ENCODE measurements at places on chromosomes 5 and 9.
A peak's percentile ranks its signal among the peaks of the same experiment; 100 is the strongest.

- no peak for DNase-seq
Measured at GRCh38 chr5:61621202-61621650, 289.2 kb downstream of the ZSWIM6 start.

DNA sequence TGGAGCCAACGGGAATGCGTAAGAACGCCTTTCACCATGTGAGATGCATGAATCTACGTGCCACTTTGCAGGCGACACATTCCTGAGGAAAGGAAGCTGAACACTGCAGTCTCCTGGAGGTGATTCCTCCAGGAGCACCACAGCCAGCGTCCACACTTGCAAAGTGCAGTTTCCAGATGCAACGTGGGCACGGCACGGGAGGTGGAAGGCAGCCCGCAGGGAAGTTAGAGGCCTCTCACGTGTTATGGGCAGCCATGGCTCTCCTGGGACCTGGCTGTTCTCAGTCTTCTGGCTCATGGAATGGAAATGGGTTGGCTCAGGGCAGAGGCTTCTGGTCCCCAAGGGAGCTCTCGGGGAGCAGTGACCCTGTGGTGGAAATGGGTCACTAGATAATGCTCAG is 381.0 kb upstream of the IRX4 start:
- no peak for DNase-seq

GRCh38 chr5:112880219-112880964 is 19.3 kb downstream of the SRP19 start:
- no peak for DNase-seq

DNA sequence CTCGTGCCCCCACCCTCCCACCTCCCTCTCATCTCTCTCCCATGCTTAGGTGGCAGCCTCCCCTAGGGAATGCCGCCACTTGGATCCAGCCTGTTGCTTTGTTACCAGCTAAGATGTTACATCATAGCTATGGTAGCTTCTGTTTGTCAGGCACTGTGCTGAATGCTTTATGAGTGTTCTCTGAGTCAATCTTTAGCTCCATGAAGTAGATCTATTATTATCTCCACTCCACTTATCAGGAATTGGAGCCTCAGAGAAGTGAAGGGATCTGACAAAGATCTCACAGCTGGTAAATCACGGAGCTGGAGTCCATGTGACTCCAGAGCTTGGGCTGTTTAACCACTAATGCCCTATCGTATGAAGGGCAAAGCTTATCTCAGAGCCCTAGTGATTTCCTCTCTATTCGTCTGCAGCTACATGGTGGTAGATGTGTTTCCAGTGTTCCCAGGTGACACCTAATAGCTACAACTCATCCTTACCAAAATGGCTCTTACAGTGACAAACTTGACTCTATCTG is 54.1 kb downstream of the GARNL3 start:
- peak; percentile 38 for DNase-seq

DNA sequence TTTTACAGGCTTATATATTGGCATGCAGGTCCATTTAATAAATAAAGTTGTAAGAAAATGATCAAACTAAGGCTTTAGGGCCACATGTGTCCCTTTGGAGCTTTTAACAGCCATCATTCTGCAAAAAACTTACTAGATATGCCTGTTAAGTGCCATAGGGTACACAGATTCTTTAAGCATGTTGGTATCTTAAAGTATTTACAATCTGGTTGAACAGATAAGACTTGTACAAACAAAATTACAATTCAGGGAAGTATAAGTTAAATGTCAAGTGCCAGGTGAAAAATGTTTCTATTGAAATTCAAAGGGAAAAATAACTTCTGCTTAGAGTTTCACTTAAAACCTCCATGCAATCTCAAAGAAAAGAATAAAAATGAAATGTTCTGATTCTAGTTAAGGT is 558.4 kb upstream of the ST8SIA4 start:
- DNase-seq: no peak

- DNase-seq: no peak
Measured at GRCh38 chr9:117187498-117187897, 227.4 kb downstream of the ASTN2 start.

- peak; percentile 57 for DNase-seq
Measured at GRCh38 chr9:93003552-93004407, 54.7 kb upstream of the SUSD3 start.

GRCh38 chr9:69295872-69296552 is 29.0 kb upstream of the ENTREP1 start:
- DNase-seq: peak; percentile 2

- DNase-seq: no peak
Measured at GRCh38 chr9:19479874-19480273, 71.1 kb downstream of the ACER2 start.

DNA sequence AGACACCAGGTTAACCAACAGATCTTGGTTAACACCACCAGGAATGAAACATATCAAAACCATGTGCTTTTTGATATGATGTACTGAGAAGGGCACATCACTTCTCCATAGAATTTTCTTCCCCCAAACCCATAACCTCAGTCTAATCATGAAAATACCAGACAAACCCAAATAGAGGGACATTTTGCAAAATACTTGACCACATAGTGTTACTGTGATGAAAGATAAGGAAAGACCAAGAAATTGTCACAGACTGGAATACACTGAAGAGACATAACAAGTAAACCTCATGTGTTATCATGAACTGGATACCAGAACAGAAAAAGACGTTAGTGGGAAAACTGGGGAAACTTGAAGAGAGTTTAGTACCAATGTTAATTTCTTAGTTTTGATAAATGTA is 74.9 kb upstream of the VCAN start:
- no peak for DNase-seq

DNA sequence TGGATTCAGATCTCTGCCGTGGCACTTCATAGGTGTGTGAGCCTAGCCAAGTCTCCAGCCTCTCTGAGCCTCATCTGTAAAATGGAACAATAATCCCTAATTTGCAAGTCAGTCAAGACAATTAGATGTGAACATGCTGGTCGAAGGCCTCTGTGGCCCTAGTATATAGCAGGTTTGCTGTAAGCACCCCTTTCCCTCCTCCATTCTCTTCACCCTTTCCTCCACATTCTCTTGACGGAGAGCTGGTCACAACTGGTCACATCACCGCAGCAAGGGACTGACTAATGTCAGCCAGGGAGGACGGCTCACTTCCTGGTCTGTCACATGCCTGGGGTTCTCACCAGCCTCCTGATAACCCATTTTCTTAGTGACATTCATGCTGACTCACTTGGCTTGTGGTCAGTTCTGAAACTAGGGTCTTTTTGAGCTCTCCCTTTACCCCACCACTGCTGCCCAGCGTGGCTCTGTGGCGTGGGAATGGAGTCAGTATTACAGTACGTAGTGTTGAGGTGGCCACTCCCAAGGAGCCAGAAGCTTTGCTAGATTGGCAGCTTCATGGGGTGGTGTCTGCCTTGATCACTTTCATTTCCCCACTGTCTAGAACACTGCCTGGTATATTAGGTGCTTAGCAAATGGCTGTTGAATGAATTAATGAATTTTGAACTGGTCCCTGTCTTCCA is 47.8 kb downstream of the ERGIC1 start:
- DNase-seq: peak; percentile 53

DNA sequence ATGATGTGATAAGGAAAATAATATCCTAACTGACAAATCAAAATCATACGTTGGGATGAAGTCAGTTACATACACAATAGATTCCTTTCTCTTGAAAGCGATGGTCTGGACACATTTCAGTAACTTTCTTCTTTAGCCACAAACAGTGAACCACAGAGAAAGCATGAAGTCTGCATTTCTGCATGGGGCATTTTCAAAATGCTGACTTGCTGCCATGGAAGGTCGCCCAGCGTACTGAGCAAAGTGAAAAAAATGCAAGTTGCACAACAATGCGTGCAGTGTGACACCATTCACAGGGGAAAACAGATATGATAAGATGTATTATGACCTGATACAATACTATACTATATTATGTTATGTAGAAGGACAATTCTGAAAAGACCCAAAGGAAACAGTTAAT is 146.3 kb downstream of the SNX18 start:
- peak; percentile 83 for DNase-seq

DNA sequence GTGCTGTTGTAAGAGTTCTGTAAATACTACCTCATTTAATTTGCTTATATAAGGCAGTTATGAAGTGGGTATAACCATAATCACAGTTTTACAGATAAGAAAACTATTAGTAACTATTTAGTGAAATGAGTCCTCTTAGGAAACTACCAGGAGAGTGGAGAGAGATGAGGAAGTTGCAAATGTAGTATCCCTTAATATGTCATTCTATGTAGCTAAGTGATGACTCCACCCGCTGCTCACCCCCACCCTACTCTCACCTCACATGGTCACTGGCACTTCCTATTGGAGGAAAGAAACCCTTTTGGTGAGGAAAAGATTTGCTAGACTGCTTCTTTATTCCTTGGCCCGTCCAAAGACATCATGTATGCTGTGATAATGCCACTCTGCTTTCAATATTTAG is 241.8 kb upstream of the SLC24A2 start:
- DNase-seq: no peak

DNA sequence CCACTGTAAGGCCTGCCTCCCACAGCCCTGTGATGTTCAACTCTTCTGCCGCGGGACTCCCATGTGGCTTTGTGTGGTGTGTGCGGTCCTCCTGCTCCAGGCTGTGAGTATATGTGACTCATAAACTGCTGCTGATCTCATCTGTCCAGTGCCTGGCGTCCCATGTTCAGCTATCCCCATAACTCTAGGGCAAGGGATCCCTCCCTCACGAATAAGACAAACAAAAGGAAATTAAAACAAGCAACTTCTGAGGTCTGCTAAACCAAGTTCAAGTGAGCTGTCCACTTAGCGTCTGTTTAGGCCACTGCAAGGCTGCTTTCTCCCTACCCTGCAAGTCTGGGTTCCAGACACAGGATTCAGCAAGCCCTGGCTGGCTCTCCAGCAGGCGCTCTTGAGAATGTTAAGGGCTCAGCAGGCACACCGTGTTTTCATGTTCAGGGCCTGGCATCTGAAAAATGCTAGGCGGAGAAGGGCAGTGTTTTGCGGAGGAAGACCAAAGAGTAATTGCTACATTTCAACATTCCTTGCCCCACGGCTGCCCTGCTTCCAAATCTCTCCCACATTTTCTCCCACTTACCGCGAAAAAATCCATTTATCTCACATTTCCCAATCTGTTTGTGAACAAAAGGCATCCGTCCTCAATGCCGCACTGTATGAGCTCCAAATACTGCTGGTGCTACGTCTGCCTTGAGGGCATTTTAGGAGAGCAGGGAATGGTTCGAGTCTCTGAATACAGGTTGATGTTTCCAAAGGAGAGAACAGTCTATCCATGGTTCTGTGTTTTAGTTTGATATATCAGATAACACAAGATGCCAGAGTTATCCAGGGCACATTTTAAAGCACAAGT is 280.2 kb downstream of the SEMA5A start:
- DNase-seq: peak; percentile 94

- DNase-seq: peak; percentile 89
Measured at GRCh38 chr5:76805821-76806505, 12.9 kb upstream of the F2RL1 start.

GRCh38 chr5:16810208-16810854 is 125.8 kb downstream of the MYO10 start:
- no peak for DNase-seq

- DNase-seq: no peak
Measured at GRCh38 chr9:69168709-69169217, 5.3 kb upstream of the TJP2 start.

DNA sequence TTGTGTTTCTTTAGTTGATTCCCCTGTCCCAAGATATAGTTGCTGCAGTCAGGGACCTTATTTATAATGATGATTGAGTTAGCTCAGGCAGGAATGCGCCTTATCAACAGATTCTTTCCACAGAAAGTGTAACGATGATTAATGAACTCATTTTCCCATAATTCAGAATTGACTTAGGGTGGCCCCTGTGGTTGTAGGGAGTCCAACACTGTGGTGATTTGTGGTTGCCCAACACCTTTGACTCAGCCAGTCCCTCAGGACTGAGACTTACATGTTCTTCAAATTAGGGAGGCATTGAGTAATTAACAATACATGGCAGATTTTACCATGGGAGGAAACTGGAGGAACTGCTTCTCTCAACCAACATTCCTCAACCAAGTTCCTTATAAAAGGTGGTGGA is 221.9 kb downstream of the GABRG2 start:
- no peak for DNase-seq

DNA sequence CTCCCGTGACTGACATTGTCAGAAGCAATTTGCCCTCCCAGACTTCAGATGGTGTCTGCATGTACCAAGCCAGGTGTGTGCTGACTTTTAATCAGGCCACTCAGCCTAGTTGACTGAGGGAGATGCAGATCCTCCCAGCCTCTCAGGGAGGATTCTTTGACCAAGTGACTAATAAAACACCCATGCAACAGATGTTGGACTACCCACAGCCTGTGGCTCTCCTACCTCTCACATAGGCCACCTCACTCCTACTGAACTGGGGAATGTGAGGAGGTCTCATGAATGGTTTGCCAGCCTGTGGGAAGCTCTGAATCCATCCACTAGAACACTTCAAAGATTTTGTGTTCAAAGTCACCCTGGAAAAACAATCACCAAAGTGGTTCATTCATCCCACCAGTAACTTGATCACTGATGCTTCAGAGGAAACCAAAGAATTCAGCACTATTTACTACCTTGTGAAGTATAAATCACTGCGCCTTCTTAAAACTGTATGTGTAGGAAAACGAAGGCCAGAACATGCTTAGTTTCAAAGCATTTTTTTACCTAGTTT is 80.1 kb downstream of the ESM1 start:
- no peak for DNase-seq

DNA sequence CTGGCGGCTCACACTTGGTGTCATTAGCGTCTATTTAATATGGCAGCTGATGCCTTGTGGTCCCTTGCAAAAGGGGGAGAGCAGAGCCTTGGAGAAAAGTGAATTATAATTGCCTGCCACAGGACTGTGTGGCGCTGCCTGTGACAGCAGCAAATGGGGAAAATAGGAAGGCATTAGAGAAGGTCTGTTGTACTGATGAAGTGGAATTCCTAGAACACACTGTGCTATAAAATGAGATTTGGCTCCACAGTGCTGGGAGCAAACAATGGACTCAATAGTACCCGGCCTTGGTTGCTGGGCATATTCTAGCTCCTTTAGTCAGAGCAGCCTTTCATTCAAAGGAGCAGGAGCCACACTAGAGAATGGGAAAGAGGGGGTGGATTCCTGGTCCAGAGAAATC is 21.3 kb downstream of the SEMA6A start:
- no peak for DNase-seq

DNA sequence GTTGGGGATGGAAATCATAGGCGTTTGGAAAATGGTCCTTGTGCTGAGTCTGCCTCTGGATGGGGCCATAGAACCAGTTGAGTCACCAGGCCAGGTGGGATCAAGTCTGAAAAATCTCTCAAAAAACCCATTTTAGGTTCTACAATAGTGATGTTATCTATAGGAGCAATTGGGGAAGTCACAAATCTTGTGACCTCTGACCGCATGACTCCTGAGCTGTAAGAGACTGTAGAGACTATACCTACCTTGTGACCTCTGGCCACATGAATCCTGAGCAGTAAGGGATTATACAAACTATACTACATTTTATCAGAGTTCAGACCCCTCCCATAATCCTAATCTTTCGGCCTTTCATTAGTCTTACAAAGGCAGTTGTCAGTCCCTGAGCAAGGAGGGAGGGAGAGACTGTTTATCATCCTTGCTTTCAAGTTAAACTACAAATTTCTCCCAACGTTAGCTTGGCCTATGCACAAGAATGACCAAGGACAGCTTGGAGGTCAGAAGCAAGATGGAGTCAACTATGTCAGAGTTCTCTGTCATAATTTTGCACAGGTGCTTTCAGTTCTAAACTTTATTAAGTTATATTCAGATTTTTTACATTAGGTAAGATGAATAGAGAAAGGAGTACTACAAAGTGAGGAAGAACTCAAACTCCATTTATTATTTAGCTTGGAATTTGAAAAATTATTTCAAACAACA is 11.5 kb upstream of the JMY start:
- DNase-seq: no peak

- no peak for DNase-seq
Measured at GRCh38 chr5:91257301-91257700, 125.8 kb downstream of the ARRDC3 start.

Data from AG08395 (cell line).